Activated CD4-positive, alpha-beta T cell treated with anti-CD3 and anti-CD28 coated beads for 36 hours (primary cell): ENCODE measurements at places on chromosomes 1 and 21.

DNA sequence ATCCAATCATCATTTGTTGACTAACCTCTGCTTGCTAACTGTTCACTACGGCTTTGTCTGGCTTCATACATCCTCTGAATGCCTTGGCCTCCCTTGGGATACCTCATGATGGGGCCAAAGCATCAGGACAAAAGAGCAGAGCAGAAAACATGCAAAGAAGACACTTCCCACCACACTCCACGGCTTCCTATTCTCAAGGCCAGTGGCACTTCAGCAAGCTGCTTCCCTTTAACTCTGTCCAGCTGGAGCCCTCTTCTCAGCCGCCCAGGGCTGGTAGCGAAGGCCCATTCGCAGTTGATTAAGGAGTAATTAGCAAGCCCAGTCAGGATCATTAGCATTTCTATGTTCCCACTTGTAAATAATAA, 224.3 kb upstream of the FGGY start:
- DNase-seq, result no peak

GRCh38 chr1:206693592-206693991, 8.9 kb downstream of the MAPKAPK2 start:
- DNase-seq, result no peak

DNA sequence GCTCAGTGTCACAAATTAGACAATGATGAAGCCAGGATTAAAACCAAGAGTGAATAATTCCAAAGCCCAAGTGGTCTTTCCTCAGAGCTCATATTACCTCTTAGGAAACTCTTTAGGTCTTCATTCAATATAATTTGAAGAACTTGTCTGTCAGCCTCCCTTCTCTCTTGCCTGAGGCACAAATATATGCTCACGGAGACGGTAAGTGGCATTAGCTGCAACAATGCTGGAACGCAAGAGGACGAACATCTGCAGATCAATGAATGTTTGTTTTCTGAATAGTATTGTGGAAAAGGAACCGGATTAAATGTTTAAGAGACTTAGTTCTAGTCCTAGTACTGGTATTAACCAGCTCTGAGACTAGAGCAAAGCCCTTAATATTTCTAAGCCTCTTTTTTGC, 39.7 kb upstream of the LYST start:
- no peak for DNase-seq

DNA sequence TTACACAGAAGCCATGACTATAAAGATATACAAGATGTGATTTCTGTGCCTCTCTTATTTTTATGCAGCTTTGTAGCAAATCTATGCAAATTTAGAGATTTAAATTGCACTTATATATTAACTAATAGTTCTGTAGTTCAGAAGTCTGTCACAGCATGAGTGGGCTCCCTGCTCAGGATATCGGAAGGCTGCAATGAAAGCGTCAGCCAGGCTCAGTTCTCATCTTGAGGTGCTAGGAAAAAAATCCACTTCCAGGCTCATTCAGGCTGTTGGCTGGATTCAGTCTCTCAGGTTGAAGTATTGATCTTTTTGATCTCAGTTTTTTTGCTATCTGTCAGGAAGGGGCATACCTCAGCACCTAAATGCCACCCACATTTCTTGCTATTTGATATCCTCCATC, 487.4 kb upstream of the DEPDC1 start:
- DNase-seq, result no peak

GRCh38 chr1:30866594-30866993, 42.0 kb downstream of the SDC3 start:
- no peak for DNase-seq

GRCh38 chr1:45007311-45007710, 3.8 kb downstream of the HECTD3 start:
- DNase-seq, result no peak

GRCh38 chr1:185319139-185319475, 2.1 kb upstream of the IVNS1ABP start:
- no peak for DNase-seq

- DNase-seq, result no peak
These were observed 16.6 kb upstream of the ABCG1 start for GRCh38 chr21:42202321-42202720.
